IMR-90 (cell line): ENCODE measurements at places on chromosomes 11 and 22.
A peak's percentile ranks its signal among the peaks of the same experiment; 100 is the strongest.

DNA sequence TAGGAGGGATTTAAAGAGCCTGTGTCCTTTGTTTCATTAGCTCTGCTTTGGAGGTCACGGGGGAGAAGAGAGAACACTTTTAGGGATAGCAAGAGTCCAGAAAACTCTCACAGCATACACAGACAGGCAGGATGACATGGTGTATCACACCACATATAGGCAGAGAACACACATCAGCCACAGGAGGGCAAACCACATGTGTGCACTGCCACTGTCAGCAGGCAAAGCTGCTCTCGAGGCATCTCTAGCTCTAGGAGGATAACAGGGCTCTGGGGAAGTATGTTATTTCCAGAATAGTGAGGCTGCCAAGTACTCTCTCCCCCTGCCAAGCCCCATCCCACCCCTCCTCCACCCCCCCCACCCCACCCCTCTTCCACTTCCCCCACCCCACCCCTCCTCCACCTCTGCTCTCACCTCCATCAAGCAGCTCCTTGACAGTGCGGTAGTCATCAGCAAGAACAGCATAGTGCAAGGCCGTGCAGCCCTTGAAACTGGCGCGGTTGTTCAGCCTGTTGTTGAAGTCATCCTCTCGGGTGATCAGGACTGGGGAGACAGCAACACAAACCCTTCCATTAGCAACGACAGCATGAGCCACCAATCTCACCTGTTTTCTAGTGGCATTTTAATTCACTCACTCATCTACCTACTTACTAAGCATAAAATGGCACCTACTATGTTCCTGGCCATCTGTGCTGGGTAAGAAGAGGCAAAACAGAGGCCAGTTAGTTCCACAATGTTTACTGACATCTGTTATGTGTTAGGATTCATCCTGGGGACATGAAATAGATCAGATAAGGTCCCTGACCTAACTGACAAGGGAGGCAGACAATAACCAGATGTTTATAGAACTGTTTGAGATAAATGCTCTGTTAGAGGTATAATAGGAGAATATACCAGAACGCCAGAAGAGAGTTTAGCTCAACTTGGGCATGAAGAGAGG lies 75.6 kb downstream of the CLPB start:
- no peak for DNase-seq

GRCh38 chr11:47276923-47277322 lies 7.0 kb downstream of the MADD start:
- DNase-seq, result no peak

DNA sequence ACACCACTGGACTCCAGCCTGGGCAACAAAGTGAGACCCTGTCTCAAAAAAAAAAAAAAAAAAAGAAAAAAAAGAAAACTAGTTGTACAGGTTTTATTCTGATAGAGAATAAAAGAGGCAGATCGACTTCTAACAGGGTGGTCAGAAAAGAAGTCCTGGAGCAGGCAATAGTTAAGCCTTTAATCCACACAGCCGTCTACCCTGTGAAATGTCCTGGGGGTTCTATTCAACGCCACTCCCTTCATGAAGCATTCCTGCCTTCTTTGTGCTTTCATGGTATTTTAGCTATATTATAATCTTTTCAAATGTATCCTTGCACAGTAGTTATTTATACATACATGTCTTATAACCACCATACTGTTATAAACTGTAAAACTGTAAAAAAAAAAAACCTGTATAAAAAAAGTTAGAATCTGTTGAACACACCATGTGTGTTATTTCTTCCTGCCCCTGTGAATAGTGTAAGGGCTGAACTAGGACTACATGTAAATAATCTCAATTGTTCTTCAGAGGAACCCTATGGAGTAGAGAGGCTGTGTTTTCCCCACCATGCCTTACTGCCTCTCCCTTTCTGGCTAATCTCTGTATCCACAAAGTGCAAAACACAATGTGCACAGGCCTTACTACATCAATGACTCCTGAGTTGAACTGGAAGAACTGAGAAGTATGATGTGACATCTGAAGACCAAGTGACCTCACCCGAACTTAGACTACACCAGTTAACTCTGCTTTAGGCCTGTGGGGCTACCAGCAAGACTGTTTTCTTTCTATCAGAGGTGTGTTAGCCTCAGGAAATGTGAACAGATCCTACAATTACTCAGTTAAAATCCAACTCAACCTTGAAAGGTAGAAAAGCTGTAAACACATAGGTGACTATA lies 25.3 kb downstream of the PRCP start:
- DNase-seq, result no peak

DNA sequence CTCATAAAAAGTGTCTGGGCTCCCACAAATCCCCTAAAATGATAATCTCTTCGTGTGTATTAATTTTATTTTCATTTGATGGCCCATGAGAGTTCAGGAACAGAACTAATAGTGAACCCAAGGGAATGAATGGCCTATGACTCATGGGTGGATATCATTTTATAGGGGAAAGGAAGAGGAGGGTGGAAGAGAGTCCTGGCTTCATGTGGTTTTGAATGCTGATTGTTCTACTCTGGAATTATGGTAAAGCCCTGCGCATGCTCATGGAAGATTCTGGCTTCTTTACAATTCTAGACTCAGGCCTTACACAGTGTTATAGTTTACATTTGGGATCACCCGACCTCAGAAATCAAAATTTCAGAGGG lies 35.2 kb downstream of the MAML2 start:
- DNase-seq, result peak; percentile 95

DNA sequence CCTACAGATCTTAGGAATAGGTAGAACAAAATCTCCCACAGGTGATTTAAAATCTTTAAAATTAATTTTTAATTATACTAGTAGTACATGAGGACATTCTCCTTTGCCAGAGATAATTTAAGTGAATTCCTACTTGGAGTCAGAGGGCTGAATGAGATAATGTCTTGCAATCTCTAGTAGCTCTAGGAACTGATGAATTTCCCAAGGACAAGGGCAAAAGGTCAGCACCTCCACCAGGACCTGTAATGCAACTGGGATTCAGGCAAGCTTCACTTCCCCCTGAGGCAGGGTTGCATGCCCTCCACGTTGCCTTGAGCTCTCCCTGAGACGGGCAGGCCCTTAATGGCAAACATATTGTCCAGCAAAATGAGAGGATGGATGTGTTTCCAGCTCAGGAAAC lies 330.3 kb upstream of the PITPNB start:
- no peak for DNase-seq

GRCh38 chr22:39176143-39176713 lies 23.7 kb upstream of the CBX7 start:
- DNase-seq, result peak; percentile 58

- DNase-seq, result no peak
These were observed 86.5 kb downstream of the ANO3 start for GRCh38 chr11:26418386-26418912.

DNA sequence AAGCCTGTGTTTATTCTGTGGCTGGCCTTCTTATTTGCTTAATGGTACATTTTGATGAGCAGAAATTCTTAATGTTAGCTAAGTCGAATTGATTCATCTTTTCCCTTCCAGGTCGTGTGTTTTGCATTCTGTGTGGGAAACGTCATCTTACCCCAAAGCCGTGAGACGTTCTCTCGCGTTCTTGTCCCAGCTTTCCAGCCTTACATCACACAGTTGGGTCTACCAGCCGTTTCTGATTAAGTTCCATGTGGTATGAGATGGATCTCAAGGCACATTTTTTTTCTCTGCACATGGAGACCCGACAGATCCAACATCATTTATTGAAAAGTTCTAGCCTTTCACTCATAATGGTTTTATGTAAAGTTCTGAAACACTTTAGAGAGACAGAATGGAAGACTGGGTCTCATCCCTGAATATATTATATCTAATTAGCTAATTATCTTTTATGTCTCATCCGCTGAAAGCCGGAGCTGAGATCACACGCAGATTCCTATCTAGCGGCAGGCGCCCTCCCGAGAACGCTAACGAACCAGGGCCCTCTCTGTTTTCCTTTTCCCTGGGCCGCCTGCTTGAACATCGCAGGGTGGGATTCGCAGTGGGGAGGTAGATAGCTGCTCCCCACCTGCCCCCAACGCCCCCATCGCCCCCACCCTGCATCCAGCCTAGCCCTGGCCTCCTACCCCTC lies 1162.2 kb downstream of the BRD1 start:
- DNase-seq, result no peak

DNA sequence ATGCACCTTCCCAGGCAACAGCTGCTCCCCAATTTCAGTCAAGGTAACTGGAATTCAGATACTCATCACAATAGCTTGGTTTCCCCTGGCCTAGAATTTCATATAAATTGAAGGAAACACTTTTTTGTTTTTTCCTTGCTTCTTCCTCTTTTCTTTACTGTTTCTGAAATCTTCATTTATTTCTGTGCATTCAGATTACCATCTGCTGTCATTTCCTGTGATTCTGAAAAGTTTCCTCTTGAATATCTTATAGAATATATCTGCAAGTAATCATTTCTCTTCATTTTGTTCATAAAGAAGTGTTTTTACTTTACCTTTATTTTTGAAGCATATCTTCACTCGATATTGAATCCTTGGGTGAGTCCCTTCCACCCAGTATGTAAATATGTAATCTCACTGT lies 85.3 kb downstream of the GAB4 start:
- no peak for DNase-seq

DNA sequence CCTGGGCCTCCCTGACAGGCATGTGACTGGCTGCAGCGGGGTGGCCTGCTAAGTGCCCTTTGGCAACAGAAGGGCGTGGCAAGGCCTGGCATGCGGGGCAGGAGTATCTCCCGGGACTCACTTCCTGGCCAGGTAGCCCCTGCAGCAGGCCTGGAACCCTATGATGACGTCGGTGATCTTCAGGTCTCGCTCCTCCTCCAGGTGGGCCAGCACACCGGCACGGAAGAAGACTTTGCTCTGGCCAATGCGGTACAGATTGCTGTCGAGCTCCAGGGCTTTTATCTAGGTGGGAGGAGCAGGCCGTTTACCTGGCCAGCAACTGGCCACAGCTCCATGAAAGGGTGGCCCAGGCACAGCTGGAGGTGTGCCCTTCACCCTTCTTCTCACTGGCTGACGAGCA lies 50.9 kb downstream of the APOL1 start:
- DNase-seq, result no peak

GRCh38 chr11:103798026-103798425 lies 238.4 kb upstream of the DDI1 start:
- DNase-seq, result peak; percentile 78

DNA sequence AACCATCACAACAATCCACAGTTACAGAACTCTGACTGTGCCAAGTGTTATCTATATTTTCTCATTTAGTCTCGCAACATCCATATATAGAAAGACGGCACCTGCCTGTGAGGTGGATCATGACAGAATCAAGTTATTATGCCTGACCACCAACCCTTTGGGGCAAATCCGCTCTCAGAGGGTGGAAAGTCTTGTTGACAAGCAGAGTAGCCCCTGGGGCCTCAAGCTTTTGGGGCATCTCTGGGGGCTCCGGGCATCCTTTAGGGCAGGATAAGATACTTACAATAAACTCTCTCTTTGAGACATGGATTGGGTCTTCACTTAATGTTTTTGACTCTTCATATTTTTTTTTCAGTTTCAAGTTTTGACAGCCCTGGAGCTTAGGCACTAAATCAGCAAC lies 150.5 kb upstream of the NAV2 start:
- DNase-seq, result no peak

DNA sequence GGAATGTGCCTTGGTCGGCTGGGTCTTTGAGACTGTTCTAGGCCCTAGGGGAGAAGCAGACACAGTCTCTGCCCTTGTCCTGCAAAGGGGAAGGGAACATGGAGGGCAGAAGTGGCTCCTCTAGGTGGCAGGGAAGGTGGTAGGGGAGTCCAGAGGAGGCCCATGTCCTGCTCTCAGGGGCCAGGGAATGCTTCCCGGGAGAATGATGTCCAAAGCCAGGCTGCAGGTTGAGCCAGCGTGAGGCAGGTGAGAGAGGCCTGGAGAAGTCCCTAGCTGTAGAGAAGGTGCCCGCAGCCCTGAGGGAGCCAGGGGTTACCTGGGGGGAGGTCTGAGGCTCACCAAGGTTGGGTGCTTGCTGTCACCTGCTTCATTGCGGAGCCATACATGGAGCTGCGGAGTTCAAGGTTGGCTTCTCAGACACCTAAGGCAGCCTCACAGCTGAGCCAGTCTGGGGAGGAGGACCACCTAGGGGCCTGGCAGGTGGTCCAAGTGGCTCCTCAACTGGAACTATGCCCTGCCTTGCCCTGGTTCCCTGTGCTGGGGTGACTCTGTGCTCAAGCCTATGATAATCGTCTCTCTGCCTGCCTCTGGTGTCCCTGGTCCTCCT lies 46.1 kb downstream of the SMIM38 start:
- DNase-seq, result no peak

DNA sequence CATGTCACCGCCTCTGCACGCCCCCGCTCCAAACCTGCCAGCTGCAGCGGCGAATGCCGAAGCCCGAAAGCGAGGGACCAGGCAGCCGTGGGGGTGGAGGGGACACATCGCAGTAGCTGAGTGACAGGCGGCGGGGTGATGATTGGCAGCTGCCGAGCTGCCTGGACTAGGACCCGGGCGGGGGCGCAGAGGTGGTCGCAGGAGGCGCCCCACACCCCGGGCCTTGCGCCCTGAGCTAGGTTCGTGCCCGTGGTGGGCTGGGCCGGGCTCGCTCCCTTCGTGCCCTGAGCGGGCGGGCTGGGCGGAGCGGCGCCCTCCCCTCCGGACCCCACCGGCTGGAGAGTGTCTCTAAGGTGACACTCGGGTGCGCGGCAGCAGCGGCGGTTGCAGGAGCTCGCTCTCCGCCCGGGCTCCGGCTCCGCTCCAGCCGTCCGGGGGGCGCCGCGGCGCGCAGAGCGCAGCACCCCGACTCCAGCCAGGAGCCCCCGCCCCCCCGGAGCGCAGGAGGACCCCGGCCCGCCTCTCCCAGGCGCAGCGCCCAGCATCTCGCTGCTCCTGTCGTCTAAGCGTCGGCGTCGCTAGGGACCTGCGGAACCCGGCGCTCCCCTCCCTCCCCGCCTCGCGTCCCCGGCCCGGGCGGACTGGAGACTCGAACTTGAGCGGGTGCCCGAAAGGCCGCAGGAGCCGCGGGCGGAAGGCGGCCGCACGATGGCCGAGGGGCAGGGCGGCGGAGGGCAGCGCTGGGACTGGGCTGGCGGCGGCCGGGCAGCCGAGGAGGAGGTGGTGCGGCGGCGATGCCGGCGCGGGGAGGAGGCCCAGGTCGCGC lies 14.5 kb upstream of the DGKZ start:
- DNase-seq, result no peak

- DNase-seq, result no peak
These were observed 404.5 kb upstream of the LARGE1 start for GRCh38 chr22:34324763-34325162.

GRCh38 chr11:6526411-6527135 lies 29.5 kb downstream of the DNHD1 start:
- DNase-seq, result no peak

GRCh38 chr22:49086606-49087157 lies 741.0 kb downstream of the BRD1 start:
- DNase-seq, result no peak
